ENCODE measurements at places on chromosomes 7 and 10.

GRCh38 chr7:144682581-144683280, 153.1 kb downstream of the TPK1 start:
- no peak for DNase-seq

DNA sequence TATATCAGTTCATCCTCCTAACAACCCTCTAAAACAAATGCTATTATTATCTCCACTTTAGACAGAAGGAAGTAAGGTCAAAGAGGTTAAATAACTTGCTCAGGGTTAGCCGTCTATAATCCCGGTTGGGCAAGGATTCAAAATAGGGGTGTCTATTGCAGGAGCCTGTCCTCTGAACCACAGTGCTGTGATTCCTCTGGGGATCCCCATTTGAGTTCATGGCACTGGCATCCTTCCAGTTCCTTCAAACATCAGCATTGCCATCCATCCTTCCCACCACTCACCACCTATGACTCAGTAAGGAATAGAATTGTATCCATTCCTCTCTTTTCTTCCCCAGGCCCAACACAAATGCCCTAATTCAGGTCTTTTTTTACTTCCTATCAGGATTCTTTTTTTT, 25.6 kb downstream of the HPS6 start:
- DNase-seq = no peak

DNA sequence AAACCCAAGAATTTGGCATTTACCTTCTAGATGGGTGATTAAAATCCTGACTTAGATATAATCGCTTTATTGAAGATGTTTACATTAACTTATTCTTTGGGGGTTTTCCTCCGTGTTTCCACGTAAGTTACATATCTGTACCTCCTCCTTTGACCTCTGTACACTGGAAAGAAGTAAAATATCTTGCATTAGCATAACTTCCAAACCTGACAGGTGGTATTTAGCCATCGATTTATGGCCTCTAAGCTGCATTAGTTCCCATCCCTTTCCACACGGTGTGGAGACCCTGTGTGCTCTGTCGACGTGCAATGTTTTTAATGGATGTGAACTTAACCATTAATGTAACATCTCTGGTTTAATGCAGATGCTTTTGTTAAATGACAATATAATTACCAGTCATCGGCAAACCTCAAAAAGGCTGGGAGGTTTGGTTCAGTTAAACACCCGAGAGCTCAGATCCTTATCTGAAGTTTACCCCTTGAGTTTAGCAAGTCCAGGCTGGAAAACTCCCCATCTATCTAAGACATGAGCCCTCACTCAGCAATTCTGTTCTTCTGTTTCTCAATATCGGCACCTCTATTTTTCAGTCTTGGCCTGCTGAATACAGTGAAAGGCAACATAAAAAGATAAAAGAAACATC, 295.2 kb downstream of the GATA3 start:
- DNase-seq = no peak

DNA sequence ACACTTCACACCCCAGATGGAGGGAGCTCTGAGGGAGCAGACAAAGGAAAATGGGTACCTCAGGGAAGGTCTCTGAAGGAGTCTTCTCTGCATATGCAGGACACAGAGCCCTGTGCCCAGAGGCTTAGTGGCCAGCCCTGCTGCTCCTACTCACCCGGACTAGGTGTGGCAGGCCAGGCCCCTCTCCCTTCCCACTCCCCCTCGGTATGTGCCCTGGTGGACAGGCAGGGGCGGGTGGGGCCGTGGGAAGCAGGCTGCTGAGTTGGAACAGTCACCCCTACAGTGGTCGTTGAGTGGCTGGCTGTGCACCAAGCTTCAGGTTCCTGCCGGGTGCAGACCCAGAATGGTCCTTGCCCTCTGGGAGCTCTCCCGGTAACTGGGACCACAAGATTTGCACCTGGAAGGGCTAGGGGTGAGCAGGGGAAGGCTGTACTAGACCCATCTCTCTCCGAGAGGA, 68.6 kb downstream of the ZMIZ1 start:
- no peak for DNase-seq

DNA sequence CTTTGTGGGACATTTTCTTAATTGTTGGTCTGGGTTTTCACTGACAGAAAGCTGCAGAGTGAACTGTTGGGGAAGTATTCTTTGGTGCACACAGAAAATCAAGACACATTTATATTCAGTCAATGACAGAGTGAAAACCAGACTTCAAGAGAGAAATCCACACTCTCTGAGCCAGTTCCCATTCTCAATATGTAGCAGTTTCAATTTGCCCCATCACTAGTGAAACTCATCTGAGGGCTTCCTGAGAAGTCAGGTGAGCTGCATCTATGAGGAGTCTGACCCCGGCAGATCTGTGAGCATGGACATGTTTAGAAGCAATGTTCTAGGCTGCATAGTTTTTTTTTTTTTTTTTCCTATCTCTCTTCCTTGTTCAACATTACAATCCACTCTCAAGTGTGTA, 163.7 kb upstream of the AHR start:
- no peak for DNase-seq
